ENCODE measurements at places on chromosomes 7 and 10.

GRCh38 chr10:24622781-24623301 is 100.8 kb downstream of the ARHGAP21 start:
- no peak for DNase-seq

GRCh38 chr10:70589762-70590654 is 12.5 kb downstream of the PRF1 start:
- DNase-seq = peak; percentile 41

GRCh38 chr10:116232613-116233012 is 40.4 kb downstream of the GFRA1 start:
- DNase-seq = no peak

DNA sequence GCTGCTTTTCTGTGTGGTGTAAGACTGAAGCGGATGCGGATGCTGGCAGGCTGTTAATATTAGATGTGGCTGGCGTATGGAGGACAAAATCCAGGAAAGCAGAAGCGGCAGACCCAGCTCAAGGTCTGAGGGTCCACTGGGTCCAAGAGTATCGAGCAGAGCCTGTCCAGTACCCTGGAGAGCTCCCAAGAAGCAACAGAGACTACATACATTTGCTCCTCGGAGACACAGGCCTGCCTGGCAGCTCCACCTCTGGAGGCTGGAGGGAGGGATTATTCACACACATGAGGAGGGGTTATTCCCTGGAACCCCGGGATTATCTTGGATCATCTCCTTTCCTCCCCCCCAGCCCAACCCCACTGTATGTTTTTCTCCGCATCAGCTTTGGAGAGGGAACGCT is 31.3 kb upstream of the LOXL4 start:
- no peak for DNase-seq

- no peak for DNase-seq
Observed at GRCh38 chr10:121411004-121411403, 187.2 kb downstream of the FGFR2 start.

- DNase-seq = no peak
Observed at GRCh38 chr7:90677486-90678404, 81.6 kb downstream of the CDK14 start.

GRCh38 chr7:30503274-30504212 is 1.1 kb downstream of the GGCT start:
- no peak for DNase-seq

DNA sequence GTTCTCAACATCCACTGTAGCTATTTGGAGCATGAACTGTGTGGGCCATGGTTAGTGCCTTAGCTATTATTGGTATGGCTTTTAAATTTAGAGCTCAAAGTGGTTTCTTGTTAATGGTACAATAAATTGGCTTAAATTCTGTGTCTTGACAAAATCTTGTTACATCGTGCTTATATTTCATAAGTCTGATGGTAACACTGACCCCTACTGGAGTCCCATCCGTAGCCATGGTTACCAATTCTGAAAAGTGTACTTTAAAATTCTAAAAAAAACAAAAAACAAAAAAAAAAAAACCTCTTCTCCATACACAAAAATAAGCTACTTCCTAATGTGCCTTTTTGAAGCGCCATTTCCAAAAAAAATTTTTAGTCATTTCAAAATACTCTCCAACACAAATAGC is 6.4 kb upstream of the RPP30 start:
- DNase-seq = no peak

GRCh38 chr7:151017953-151018420 is 6.3 kb downstream of the ATG9B start:
- peak; percentile 63 for DNase-seq

All from inflammatory macrophage treated with lipopolysaccharide for 1 hour (primary cell).